ENCODE measurements at places on chromosomes 4 and X. TPM values are rescaled to one million over a fixed set of nuclear protein-coding genes. Genes with fewer than 3 reads are reported as not detected.

Gene USP51
- 0.49 TPM for polyA plus RNA-seq

Gene GRPR
- 0.34 TPM for polyA plus RNA-seq

Gene TMPRSS11D
- not detected for polyA plus RNA-seq

Gene EDA2R
- polyA plus RNA-seq = 23.4 TPM

Gene H2BW2
- polyA plus RNA-seq = not detected

Gene CYTL1
- not detected for polyA plus RNA-seq

Gene CTAG1A
- not detected for polyA plus RNA-seq

Gene JAKMIP1
- polyA plus RNA-seq = not detected

Gene HSD17B13
- polyA plus RNA-seq = 0.07 TPM

Gene CPE
- 0.33 TPM for polyA plus RNA-seq

Gene GAGE2A
- not detected for polyA plus RNA-seq

Gene HTRA3
- polyA plus RNA-seq = 2.9 TPM

Gene IL9R
- polyA plus RNA-seq = 0.06 TPM

Gene SYN1
- 0.48 TPM for polyA plus RNA-seq

Gene MAP7D3
- polyA plus RNA-seq = 15.7 TPM

Gene GPC3
- not detected for polyA plus RNA-seq

Gene LRAT
- polyA plus RNA-seq = not detected

DNA sequence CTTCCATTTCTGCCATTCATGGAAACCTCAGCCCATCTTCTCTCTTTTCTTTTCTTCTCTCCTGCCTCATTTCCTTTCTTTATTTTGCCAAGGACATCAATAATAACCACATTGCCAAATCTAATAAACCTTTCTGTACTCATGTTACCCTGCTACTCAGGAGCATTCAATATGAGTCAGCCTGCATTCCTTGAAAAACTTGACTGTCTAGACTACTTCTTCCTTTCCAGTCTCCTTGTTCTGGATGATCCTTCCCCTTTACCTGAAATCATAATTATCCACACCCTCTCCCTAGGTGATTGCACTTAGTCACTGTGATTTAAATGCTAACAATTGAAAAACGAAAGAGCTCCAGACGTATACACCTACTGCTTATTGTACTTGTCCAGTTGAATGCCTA lies 253.2 kb upstream of the CENPE start:
- DNase-seq = no peak

DNA sequence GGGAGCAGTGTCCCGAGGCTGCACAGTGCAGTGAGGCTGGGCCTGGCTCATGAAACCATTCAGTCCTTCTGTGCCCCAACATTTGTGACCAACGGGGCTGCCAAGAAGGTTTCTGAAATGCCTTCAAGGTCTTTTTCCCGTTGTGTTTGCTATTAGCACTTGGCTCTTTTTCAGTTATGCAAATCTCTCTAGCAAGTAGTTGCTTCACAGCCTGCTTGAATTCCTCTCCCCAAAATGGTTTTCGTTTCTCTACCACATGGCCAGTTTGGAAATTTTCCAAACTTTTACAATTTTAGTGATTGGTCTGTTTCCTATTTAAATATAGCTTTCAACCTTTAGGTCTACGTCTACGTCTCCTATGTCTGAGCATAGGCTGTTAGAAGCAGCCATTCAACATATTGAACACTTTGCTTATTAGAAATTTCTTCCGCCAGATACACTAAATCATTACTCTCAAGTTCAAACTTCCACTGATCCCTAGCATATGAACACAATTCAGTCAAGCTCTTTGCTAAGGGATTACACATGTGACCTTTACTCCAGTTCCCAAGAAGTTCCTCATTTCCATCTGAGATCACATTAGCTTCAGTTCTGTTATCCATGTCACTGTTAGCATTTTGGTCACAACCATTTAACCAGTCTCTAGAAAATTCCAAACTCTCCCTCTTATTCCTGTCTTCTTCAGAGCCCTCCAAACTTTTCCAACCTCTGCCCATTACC lies 901.8 kb downstream of the GLUD2 start:
- no peak for DNase-seq

- DNase-seq = no peak
Measured at GRCh38 chr4:76105652-76106051, 31.1 kb downstream of the ART3 start.

DNA sequence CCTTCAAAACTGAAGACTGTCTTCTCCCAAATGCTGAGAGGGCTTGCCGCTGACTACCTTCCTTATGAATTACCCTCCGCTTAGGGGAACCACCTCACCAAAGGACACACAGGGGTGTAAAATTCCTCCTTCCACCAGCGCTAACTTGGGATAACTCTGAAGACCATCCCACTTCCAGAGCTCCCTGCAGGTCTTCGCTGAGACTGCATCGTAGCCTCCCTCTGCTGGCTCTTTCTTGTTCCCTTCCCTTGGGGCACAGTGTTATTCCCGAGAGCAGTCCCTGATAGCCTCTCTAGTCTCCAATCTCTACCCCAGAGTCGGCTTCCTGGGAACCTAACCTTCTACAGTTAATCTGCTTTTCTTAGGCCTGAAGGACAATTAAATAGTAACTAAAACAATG lies 725.5 kb upstream of the ATOH1 start:
- DNase-seq = no peak

DNA sequence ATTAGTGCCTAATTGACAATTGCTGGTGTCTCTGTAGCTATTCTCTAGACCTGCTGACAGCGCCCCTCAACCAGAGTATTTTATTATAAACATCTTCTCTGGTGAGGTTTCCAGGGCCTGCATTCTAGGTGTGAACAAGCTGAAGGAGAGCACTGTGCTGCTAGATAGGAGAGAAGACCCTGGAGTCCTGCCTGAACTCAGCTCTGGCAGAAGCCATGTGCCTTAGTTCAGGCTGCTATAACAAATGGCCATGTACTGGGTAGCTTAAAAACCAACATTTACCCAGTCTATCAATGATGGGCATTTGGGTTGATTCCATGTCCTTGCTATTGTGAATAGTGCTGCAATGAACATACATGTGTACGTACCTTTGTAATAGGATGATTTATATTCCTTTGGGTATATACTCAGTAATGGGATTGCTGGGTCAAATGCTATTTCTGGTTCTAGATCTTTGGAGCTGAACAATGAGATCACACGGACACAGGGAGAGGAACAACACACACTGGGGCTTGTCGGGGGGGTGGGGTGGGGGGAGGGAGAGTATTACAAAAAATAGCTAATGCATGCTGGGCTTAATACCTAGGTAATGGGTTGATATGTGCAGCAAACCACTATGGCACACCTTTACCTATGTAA lies 185.5 kb upstream of the CPEB2 start:
- DNase-seq = no peak

DNA sequence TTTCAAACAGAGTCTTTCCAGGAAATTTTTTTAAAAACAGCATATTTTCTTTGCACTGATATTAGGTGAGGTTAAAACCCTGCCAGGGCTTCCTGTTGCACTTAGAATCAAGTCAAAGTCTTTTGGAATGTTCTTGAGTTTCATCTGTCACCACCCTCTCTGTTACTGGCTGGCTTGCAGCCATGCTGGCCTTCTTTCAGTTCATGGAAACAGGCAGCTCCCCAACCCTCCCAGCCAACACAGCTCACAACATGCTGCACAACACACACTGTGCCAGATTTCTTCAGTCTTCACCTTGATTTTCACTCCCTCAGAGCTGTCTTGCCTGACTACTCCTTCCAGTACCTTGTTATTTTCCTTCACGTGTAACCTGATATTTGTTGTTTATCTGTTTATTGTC lies 129.5 kb downstream of the KCNIP4 start:
- DNase-seq = no peak

DNA sequence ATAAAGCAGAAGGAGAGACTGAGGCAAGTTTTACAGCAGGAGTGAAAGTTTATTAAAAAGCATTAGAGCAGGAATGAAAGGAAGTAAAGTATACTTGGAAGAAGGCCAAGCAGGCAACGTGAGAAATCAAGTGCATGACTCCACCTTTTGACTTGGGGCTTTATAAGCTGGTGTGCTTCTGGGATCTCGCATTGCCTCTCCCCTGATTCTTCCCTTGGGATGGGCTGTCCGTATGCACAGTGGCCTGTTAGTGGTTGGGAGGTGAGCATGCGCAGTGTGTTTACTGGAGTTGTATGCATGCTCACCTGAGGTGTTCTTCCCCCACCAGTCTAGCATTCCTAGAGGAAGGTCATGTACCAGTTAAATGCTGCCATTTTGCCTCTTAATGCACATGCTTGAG lies 29.1 kb upstream of the C1QTNF7 start:
- no peak for DNase-seq

DNA sequence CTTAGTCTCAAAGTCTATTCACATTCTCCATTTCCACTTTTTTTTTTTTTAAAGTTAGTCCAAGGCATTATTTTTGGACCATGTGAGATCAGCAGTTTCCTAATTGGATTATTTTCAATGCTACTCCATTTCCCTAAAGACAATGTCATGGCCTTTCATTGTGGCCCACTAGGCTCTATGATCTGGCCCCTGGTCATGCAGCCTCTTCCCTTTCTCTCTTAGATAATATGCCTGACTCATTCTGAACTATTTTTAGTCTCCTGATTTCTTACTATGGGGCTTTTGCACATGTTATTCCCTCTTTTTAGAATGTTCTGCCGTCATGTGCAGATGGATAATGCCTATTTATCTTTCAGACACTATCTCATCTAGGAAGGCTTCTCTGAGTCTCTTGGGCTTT lies 157.3 kb downstream of the TMA16 start:
- no peak for DNase-seq

- DNase-seq = no peak
Measured at GRCh38 chr4:152693871-152694270, 14.1 kb upstream of the TMEM154 start.

- no peak for DNase-seq
Measured at GRCh38 chrX:39975101-39975925, 122.4 kb downstream of the BCOR start.

DNA sequence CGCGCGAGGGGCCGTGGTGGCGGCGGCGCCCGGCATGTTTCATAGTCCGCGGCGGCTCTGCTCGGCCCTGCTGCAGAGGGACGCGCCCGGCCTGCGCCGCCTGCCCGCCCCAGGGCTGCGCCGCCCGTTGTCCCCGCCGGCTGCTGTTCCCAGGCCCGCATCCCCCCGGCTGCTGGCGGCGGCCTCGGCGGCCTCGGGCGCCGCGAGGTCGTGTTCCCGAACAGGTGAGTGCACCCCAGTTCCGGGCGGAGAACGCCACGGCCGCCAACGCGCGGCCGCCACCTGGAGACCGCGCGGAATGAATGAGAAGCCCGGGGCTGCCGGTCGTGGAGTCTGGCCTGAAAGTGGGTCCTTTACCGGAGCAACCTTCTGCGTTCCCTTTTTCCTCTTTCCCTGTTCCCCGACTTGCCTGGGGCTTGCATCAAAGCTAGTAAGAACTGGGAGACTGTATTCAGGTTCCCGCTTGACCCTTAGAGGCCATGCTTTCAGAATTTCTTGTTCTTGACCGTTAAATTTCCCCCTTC lies 429 bp downstream of the NOCT start:
- DNase-seq = no peak

GRCh38 chrX:714131-714530 lies 83.5 kb downstream of the SHOX start:
- no peak for DNase-seq

DNA sequence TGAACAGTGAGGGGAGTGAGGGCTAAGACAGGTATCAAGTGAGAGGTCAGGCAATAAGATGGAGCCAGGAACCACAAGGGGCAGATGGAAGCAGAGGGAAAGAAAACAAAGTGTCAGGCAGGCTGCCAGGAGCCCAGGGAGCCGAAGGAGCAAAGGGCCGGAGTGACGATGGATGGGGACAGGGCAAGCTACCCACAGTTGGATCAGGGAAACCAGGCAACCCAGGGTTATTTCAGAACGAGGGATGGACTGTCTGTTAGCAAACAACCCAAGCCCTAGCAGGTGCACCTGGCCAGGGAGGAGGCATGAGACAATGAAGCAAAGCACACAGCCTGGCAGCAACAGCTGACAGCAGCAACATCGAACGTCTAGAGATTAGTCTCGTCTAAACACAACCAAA lies 39.2 kb downstream of the SEL1L3 start:
- DNase-seq = no peak

DNA sequence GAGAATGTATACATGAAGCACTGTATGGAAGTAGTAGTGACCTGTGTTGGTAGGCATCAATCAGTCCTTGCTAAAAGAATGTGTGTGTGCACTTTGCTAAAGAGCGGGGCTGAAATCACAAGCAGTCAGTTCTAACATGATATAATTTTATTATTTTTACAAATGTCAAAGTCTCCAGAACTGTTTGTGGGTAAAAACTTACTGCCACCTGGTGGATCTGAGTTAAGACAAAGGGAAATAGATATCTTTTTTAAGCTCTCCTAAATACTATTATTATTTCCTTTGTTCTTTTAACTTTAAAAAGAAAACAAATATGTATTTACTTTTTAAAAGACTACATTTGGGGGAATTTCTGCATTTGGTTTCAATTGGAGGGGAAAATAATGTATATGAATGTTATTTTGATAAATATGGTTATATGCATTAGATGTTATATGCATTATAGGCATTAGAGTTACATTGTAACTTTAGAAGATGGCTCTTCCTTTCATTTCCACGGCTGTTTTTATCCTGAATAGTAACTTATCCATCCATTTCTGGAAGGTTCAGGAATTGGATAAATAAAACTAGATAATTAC lies 7.8 kb upstream of the CLOCK start:
- DNase-seq = no peak

- DNase-seq = no peak
Measured at GRCh38 chr4:155639704-155640523, 26.7 kb upstream of the GUCY1A1 start.

GRCh38 chr4:78987683-78988082 lies 48.4 kb upstream of the PAQR3 start:
- no peak for DNase-seq

DNA sequence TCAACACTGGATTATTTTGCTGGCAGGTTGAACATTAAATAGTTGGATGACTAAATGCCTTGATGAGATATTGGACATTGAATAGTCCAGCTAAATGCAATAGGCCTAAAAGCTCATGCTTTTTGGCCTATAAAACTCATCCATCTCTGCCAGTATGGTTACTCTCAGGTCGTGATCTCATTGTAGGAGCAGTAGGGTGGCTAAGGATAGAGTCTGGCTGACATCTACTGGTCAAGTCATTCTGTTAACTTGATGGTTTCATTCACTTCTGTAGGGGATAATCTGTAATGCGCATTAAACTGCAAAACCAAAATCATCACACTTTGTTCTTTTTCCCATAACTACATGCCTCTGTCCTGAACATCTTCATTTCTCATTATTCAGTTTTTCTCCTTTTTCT lies 227.0 kb downstream of the DKK2 start:
- DNase-seq = no peak

- DNase-seq = no peak
Measured at GRCh38 chr4:119027811-119028210, 107.8 kb upstream of the MYOZ2 start.

GRCh38 chr4:186902361-186902760 lies 178.7 kb upstream of the FAT1 start:
- no peak for DNase-seq

GRCh38 chr4:18291256-18291655 lies 269.7 kb upstream of the LCORL start:
- no peak for DNase-seq

GRCh38 chr4:1167244-1167949 lies 5.0 kb downstream of the SPON2 start:
- DNase-seq = no peak

DNA sequence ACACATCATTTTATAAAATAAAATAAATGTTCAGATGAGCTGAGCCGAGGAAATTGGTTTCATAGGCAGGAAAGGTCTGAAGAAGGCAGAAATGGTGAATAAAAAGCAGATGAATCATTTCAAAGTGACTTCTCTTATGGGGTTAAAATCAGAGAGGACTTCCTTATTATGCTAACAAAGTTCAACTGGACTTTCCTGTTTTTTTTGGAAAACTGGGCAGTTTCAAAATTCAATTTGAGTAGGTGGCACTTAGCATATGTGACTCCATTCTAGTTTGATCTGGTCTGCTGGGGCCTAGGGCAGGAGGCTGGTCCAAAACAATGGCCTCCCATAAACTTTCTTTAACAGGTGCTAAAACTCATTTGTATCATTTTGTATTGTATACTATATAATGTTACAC lies 1794.9 kb upstream of the TENM3 start:
- DNase-seq = no peak
